ENCODE measurements at places on chromosomes 4 and X.

DNA sequence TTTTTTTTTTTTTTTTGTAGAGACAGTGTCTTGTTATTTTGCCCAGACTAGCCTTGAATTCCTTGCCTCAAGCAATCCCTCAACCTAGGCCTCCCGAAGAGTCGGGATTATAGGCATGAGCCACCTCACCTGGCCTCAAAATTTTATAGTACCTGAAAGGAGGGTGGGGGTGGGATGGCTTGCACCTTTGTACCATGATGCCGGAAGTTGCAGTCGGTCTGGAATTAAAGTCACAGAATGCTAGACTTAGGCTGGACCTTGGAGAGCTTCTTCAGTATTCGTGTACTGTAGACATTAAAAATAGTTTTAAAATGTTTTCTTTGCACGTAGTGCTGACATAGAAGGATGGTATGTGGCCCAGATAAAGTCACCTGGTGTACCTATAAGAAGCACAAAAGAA lies 280.9 kb downstream of the STIM2 start:
- no peak for DNase-seq

DNA sequence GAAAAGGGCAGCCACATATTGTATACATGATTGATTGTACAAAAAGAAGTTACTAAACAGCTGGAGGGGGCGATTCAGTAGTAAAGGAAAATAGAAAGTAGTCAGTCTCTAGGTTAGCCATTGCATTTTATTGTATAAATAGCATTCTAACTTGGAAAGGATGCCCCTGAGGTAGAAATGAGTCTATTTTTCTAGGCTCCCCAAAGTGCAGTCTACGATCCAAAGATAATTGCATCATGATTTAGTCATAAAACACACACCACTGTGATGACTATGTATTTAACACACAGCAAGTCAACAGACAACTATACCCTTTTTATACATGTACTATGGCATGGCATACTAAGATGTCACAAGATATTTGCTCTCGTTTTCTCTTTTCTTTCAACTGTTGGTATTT lies 204.9 kb downstream of the APBB2 start:
- no peak for DNase-seq

DNA sequence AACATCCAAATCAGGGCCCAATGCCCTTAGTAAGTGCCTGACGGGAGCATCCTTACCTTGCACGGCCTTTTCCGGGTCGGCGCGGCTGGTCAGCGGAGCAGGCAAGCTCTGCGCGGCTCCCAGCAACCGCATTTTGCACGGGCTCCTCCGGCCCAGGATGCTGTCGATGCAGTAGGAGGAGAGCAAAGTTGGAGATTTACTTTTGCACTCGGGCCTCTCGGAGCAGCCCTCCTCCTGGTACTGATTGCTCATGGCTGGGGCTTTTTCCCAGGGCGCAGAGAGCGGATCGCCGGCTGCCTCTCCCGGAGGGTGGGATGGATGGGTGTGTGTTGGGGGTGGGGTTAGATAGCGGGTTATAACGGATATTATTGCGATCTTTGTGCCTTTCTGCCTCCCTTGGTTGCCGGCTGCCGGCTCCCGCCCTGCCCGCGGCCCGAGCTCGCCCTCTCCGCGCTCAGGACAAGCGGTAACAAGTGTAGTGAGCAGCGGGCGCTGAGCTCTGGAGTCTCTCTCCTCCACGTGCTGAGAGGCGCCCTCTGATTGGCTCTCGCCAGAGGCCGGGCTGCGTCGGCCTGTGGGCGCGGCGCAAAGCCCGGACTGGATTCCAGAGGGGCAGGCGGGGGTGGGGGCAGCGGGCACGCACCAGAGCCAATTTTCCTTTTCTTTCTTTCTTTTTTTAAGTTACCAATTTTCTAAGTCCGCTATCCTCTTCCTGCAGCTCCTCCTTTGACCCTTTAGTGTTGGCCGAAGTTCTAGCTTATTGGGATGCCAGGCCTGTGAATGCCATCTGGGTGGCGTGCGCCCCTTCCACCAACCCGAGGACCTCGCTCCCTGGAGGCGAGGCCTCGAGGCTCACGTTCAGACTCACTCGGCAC lies at the start of gene ARX:
ARX (minus strand) TSS at position 480 of the 875 bp plus-strand sequence; CDS start at position 252, 228 bp downstream.
- DNase-seq, result no peak

GRCh38 chrX:23559975-23560374 lies 107.3 kb upstream of the PRDX4 start:
- no peak for DNase-seq

DNA sequence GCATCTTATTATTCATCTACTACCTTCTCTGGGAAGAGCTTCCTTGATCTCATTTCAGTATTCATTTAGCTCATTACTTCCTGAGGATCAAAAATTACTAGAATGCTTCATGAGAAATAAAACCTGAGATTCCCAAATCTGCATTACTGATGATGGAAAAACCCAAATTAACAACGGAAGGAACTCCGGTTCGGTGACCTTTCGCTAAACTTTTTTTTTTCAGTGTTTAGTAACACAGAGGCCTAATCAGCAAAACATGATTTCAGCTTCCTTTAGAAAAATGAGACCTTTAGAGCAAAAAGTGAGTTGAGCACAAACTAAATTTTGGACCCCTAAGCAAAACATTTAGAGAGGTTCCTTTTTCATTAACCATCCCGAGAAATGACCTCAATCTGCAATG lies 229.2 kb downstream of the MAML3 start:
- DNase-seq, result no peak

Data from cardiac septum (tissue), 1 donor.